NCI-H460 (cell line): ENCODE measurements at places on chromosomes 16 and 17.

- no peak for DNase-seq
Measured at GRCh38 chr16:2813771-2814221, 3.2 kb upstream of the PRSS21 start.

GRCh38 chr16:4362476-4363135 lies 9.0 kb upstream of the VASN start:
- no peak for DNase-seq

DNA sequence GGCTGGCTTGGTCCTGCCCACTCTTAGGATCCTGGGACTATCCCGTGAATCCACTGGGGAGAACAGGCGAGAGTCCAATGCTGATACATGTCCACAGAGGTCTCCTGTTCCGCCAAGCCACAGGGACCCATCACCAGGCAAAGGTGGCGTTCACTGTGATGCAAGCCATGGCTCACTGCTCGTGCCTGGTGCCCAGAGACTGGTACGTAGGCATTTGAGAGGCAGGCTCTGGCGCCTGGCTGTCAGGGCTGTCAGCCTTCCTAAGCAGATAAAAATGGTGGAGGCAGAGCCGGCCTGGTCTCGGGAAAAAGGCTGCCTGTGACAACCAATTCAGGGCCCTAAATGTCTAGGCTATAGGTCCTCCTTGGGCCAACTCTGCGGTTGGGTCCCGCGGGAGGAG lies 2329.0 kb downstream of the TP53TG3F start:
- DNase-seq = no peak

- no peak for DNase-seq
Measured at GRCh38 chr17:8981443-8981842, 15.9 kb upstream of the PIK3R5 start.

DNA sequence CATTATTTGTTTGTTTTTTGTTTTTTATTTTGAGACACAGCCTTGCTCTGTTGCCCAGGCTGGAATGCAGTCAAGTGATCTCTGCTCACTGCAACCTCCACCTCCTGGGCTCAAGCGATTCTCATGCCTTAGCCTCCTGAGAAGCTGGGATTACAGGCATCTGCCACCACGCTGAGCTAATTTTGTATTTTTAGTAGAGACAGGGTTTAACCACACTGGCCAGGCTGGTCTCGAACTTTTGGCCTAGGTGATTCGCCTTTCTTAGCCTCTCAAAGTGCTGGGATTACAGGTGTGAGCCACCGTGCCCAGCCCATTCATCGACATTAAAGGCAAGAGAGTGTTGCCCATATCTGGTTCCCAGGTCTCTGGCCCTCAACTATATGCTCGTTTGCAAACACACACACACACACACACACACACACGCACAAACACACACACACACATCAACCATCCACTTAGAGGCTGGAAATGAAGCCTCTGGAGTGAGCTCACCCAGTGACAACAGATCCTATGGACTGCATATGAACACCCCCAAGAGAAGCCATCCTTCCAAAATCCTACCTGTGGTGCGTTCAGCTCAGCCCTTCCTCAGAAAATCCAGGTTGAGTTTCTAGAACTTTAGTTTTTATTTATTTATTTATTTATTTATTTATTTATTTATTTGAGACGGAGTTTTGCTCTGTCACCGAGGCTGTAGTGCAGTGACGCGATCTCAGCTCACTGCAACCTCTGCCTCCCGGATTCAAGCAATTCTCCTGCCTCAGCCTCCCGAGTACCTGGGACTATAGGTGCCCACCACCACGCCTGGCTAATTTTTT lies 12.3 kb upstream of the SEPHS2 start:
- no peak for DNase-seq

DNA sequence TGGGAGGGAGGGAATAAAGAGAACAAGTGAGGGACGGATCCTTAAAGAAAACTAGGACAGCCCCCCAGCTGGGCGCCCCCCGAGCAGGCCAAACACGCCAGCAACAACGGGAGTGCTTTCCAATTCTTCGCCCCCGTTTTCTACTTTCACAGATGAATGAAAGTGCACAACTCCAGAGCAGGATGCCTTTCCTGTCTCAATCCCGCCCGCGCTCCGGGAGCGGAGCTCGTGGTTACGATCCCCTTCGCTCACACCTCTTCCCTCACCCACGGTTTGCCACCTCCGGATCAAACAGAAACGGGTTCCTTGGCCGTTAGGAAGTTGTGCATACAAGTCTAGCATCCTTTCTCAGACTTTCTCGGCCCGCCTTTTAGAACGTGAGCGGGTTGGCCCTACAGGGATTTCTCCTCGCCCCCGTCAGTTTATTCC lies 680 bp downstream of the SKA2 start:
- DNase-seq = no peak

DNA sequence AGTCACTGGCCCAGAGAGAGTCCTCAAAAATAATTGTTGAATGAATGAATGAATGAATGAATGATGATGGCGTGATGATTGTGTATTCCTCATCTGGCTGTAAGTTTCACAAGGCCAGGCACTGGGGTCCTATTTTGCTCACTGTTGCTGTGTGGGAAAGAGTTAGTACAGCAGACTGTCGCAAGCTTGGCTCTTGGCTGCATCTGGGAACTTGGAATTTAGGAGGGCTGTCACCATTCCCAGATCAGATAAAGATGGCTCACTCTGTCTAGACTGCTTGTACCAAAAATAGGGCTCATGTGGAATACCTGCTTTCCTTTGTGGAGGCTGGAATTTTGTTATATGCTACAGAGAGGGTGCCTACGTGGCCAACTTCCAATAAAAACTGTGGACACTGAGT lies 530.6 kb downstream of the WWOX start:
- no peak for DNase-seq

DNA sequence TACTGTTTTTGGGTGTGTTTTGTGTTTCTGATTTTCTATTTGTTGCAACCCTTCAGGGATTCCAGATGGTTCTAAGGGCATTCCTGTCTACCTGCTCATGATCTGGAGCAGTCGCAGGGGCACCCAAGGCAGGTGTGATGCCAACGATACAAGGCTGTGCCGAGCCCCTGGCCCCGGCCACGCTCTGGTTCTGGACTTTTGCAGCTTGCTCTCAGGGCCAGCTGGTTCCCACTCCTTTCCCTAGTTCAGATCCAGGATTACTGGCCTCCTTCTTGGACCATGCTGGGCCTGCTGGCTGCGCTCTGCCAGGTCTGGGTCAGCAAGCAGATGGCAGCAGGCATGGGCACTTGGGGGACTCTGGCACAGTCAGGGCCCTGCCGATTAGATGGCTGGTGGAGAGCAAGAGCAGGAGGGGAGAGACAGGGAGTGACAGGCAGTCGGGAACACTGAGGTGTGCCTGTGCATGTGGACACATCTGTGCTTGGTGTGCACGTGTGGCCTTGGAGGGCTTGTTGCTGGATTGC lies 15.2 kb upstream of the RAP1GAP2 start:
- no peak for DNase-seq

- DNase-seq = no peak
Measured at GRCh38 chr16:23712976-23713375, at the start of gene ERN2. Gene ERN2, minus strand, starts transcription at chr16:23713222. Its CDS starts 35 bp downstream, at chr16:23713187.

GRCh38 chr16:89708481-89708931 lies 7.0 kb upstream of the SPATA2L start:
- DNase-seq = no peak

DNA sequence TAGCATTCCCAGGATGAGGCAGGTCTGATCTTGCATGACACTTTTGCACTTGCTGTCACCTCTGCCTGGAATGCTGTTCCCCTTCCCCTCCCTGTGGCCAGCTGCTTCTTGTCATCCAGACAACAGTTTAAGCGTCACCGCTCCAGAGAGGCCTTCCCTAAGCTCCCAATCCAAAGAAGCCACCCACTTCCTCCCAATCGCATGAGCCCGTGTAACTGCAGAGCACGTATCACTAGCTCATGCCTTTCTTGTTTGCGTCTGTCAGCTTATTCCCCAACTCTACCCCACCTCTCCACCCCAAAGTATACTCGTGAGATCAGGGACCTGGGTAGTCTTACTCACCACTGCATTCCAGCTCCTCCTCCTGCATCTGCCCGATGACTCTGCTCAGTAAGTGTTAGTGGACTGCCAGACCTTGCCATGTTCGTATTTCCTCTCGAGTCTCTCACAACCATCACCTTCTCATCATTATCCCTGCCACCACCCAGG lies 92.8 kb downstream of the GAS7 start:
- no peak for DNase-seq
